Mammary epithelial cell (primary cell): ENCODE measurements at places on chromosomes 1 and 21.

DNA sequence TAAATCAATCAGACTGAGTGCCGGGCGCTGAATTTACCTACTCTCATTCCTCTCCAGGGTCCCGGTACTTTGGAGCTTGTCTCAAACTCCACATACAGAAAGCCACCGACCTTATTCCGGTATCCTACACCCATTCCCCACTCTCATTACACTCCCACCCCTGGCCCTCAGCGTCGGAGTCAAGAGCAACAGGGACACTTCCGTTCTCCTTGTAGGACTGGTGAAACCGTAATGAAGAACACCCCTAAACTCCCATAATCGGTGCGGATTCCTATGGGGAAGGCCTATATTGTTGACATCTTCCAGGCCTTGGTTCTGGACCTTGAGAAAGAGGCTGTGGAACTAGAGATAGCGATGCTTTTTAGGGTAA is 798 bp downstream of the ZBED6 start:
- DNase-seq, result peak; percentile 34

- DNase-seq, result no peak
These were observed 101.2 kb upstream of the SLC2A1 start for GRCh38 chr1:43059640-43060574.

DNA sequence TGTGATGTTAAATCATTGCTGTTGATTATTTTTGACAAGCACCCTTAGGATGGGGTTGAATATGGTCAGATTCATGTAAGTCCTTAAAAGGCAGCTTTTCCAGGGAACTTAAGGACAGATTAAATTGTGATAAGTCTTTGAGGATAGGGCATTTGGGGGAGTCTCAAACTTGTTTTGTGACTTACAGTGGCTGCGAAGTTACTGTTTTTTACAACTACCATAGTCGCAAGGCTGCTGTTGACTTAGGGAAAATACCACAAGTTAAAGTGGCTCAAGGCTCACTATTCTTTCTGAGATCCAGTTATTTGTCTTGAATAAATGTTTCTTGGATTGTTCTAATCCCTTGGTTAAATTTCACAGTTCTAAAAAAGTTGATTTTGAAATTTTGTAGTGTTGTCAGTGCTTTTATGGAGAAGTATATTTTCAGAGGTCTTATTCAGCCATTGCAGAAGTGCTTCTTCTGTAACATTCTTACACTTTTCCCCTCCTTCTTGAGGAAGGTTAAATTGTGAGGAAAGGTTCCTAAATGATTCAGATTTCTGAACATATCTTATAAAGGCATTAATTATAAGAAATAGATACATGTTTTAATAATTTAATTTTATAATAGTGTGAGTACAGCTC is 47.0 kb upstream of the MPC2 start:
- DNase-seq, result no peak

- no peak for DNase-seq
These were observed 297.7 kb downstream of the PTPRC start for GRCh38 chr1:198936371-198937083.

DNA sequence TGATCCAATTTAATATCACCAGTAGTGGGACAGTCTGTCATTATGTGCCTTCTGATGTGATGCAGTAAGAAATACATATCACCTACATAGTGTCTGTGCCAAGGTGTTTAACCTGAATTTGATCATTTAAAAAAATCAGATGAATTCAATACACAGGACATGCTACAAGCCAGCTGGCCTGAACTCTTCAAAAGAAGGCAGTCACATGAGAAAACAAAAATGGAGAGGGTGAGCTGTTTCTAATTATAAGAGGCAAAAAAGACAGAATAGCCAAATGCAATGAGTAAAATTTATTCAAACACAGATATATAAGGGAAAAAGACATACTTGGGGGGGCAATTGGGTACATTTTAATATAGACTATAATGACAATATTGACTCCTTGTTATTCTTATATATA is 66.5 kb downstream of the ST3GAL3 start:
- DNase-seq, result no peak

GRCh38 chr1:196209983-196210382 is 398.3 kb downstream of the KCNT2 start:
- DNase-seq, result no peak

- DNase-seq, result no peak
These were observed 9.2 kb downstream of the ZBTB48 start for GRCh38 chr1:6588893-6589520.

DNA sequence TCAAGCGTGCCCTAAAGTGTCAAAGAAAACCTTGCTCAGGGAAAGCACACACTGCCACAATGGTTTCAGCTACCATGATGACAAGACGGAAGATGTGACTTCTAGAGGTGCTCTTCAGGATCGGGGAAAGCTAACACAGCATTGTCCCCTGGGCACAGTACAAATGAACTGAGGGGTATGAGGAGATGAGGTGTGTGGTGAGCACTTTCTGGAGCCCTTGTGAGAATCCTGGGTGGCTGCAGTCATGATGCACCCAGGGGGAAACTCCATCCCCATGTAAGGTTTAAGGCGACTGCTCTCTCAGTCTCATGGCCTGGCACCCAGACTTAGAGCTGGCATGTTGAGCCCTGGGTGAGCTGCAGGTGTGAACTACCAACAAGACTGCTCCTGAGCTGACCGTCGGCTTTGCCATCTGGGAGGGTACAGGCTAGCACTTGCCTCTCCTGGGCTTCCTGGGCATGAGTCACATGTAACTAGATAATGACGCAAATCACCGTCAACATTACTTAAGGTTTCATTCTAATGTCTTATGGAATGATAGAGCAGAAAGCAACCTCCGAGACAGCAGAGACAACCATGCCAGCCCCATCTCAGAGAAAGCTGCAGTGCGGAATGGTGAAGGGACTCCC is 144.6 kb downstream of the CLIC6 start:
- DNase-seq, result peak; percentile 98

DNA sequence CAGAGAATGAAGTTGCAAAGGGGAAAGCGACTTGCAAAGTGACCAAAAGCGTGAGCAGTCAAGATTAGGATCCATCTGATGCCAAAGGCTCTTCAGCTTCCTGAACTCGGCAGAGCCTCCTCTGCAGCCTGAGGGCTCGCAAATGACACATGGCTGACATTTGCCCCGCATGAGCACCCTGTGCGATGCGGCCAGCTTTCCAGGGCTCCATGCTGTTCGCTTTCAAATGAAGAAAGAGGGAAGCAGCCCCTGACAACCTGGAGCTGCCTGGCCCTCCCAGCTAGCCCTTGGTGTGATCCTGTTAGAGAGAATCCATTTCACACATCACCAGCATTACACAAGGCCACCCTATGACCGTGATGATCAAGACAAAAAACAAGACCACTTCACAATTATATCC is 20.2 kb upstream of the FAM131C start:
- DNase-seq, result no peak

DNA sequence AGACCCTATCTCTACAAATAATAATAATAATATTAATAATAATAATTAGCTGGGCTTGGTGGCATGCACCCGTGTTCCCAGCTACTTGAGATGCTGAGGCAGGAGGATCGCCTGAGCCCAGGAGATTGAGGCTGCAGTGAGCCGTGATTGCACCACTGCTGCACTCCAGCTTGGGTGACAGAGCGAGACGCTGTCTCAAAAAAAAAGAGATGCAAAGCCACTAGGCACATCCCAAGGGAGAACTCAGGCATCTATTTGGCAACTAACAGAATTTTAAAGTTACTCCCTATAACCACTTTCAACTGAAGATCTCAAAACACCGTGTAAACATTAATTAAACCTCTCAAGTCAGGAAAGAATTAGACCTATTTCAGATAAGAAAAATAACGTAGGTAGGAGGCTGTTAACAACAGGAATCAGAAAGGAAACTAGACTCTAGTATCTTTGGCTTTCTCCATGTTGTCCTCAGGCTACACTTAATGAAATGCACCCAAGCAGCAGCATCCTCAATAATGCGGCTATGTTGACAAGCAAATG is 3.7 kb downstream of the RNF19B start:
- DNase-seq, result no peak

DNA sequence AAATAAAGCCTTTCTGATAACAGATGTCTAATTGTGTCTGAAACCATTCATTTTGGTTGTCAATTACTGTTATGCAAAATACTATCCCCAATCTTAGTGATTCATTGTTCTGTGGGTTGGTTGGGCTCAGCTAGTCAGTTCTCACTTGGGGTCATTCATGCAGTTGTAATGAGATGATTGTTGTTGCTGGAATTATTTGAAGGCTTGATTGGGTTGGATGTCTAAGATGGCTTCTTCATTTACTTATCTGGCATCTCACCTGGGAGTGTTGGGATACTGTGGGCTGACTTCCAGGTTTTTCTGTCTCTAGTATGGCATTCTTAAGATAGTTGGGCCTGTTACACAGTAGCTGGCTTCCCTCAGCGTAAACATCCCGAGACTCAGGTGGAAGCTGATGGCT is 217.8 kb upstream of the B3GALT2 start:
- no peak for DNase-seq

- no peak for DNase-seq
These were observed 14.9 kb downstream of the SLC1A7 start for GRCh38 chr1:53127546-53127945.

DNA sequence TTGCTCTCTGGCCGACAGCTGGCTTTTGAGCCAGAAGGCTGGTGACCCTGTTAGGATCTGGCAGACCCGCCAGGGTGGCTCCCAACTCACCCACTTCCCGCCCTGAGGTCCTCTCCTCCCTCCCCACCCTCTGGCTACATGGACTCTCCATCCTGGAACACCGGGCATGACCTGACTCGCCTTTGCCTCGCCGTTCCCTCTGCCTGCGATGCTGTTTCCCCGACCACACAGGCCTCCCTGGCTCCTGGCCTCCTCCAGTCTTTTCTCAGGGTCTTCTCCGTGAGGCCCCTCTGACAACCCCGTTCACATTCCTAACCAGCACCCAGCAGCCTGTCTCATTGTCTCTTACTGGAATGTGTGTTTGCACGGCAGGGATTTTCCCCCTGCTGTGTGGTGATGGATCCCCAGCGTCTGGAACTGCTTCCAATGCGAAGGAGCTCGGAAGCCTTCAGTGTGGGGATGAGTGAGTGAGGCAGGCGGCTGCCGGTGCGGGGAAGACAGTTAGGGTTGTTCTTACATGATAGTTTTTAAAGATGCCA is 46.0 kb upstream of the POFUT2 start:
- peak; percentile 37 for DNase-seq

DNA sequence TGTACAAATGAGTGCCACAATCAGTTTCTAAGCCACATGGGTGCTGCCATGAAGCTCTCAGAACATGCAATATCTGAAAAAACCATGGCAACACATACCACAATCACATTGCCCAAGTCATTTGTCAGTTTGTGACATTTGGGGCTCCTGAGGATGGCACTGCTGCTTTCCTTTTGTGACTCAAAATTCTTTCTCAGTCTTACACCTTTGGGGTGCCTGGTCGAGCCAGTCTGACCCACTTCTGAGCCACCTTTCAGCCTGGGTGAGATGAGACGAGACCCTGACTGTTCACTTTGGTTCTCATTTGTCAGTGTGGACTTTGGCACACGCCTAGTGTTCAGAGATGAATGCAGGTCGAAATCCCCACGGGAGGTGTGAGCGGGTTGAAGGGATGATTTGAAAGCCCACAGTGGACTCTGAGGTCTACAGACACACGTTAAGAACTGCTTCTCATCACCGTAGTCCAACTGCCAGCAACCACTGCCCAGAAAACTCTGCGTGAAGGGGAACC is 8.0 kb downstream of the BATF3 start:
- DNase-seq, result no peak

GRCh38 chr1:205246351-205247119 is 18.8 kb downstream of the TMCC2 start:
- no peak for DNase-seq

DNA sequence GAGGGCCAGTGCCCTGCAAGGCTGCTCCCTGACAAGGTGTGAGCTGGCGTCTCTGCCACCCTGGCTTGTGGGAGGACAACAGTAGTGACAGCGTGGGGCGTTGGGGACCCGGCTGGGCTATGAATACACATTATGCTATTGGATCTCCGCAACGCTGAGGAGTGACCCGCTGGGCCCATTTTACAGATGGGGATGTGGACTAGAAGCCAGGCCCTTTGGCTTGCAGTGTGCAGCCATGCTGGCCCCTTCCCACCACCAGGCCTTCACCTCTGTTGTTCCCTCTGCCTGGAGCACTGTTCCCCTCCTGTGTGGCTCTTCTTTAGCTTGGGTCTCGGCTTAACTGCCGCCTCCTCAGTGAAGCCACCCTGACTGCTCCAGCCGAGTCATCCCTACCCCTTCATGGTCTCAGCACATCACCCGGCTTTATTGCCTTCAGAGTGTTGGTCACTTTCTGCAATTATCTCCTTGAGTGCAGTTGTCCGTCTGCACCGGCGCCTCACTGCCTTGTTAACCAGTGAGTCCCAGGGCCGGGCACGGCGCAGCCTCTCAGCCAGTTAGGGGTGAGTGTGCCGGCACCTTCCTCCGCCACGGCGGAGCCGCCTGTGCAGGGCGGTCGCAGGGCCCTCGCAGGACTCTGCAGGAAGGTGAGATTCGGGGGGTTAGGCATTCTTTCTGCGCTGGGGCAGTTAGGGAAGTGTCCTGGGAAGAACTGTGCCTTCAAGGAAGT is 84.4 kb upstream of the ACTL8 start:
- DNase-seq, result no peak

GRCh38 chr21:30555095-30555494 is 6.0 kb downstream of the KRTAP19-7 start:
- no peak for DNase-seq

- no peak for DNase-seq
These were observed 41.8 kb downstream of the RUNX1 start for GRCh38 chr21:35007348-35007747.

DNA sequence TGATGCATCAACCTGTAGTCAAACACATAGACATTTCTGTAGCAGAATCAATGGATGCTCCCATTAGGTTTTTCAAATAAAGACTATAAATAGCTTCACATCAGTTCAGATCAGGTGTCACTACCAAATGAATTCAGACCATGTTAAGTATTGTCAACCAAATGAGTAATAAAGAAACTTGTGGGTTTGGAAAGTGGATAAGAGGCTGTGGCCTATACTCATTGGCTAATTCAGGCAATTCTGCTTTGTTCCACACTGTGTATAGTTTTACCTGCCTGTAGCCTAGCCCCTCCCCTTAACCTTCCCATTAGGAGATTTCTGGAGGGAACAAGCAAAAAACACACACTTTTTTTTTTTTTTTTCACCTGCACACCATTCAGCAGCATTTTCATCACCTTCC is 321.2 kb downstream of the HLX start:
- no peak for DNase-seq

GRCh38 chr1:155342842-155343241 is 22.1 kb downstream of the RUSC1 start:
- DNase-seq, result no peak

DNA sequence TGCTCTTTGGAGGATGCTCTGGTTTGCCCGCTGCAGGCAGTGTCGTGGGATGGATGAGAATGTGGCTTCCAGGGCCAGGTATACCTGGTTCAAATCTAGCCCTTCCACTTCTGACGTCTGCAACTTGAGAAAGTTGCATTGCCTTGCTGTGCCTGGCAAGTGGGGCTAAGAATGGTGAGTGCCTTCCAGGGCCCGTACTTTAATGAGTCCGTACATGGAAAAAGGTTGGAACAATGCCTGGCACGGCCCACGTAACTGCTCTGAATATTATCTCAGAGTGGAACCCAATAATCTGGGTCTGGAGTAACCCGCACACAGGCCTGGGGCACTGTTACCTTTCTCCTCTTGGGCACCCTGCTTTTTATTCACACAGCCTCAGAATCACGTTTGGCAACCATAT is 146.7 kb upstream of the EDN2 start:
- no peak for DNase-seq
